Activated naive CD4-positive, alpha-beta T cell treated with anti-CD3 and anti-CD28 coated beads for 36 hours (primary cell): ENCODE measurements at places on chromosomes 4 and X.
A peak's percentile ranks its signal among the peaks of the same experiment; 100 is the strongest.

- H3K27ac ChIP-seq: peak overlapping the region; percentile 56
- peaks cover 44% of the 10 kb centered on the region for H3K4me1 ChIP-seq
- no peaks in the 10 kb centered on the region for H3K36me3 ChIP-seq
- peak overlapping the region; percentile 3 for H3K4me3 ChIP-seq
- DNase-seq: peak; percentile 55
- no peaks in the 10 kb centered on the region for H3K27me3 ChIP-seq
Measured at GRCh38 chr4:183430317-183430993, 14.0 kb upstream of the CDKN2AIP start.

DNA sequence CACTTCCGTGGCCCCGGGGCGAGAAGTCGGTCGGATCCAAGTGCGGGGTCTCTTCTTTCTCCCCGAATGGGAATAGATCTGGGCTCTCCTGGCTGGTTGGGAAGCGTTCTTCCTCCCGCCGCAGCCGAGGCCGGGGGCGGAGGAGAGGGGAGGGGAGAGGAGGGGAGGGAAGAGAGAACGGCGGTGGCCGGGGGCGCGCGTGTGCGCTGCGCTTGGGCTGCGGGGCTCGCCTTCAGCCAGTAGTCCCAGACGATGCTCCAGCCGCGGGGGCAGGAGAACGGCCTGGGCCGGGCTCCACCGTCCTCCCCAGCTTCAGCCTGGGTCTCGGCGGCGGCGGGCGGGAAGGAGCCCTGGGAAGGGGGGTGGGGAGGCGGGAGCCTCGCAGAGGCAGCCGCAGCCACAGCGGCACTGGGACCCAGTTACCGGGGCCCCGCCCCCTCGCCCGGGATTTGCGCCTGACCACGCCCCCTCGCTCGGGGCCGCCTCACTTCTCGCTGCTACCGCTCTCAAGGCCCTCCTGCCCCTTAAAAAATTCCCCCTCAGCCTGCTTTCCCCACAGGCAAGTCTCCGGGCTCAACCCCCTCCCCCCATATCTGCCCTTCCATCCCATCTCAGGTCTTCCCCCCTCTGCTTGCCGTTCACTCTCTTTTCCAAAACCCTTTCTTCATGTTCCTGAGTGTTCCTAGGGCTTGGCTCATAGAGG, at the start of gene FGD1:
TSS of gene FGD1 (minus strand) at position 421 of the 703 bp plus-strand sequence. CDS start 802 bp downstream, outside the sequence.
- H3K4me1 ChIP-seq: peaks cover 1% of the 10 kb centered on the region
- no peak within 1 kb of the TSS for H3K27ac ChIP-seq
- peak within 1 kb of the TSS; percentile 66 for H3K4me3 ChIP-seq

DNA sequence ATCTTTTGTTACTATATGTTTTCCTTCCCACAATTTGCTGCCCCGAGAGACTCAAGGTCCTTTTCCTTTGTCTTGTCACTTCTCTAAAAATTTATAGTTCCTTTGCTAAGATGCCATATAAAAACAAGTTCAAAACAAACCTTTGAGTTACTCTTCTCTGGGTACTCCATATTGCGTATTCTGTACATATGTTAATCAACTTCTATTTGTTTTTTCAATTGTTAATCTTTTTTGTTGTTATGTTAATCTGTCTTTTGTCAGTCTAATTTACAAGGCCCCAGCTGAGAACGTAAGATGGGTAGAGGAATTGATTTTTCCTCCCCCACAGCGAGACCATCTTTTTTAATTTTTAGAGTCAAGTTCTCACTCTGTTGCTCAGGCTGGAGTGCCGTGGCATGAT, 7.2 kb upstream of the PPEF2 start:
- no peak for DNase-seq
- H3K4me1 ChIP-seq: no peaks in the 10 kb centered on the region
- H3K4me3 ChIP-seq: no peak overlapping the region
- H3K36me3 ChIP-seq: peaks cover 27% of the 10 kb centered on the region

DNA sequence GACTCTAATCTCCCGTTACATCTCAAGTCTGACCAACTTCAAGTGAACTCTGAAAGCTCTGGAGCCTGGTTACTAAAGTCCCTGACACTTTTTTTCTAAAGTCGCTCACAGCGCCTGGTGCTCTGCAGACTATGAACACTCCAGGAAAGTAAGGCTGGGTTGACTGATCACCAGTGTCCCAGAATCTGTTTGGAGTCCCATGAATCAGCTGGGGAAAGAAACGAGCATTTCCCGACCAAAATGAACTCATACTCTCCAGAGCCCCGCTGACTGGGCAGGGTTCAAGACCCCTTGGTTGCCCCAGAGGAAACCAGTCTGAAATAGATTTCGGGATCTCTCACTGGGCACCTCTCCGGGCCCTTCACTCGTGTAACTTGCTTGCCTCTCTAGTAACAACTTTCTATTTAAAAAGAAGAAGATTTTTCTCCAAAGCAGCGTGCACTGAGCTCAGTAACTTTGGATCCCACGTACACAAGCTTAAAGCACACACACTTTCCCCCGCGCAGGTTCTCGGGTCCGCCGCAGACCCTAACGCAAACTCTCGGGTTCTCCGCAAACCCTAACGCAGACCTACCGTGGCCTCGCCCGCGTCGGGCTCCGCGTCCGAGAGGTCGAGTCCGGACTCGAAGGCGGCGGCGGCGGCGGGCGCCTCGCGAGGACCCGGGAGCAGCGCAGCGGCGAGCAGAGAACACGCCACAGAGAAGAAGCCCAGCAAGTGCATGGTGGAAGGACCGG, 964 bp downstream of the VEGFC start:
- H3K36me3 ChIP-seq: no peaks in the 10 kb centered on the region
- H3K27ac ChIP-seq: no peak overlapping the region
- no peak for DNase-seq
- H3K4me3 ChIP-seq: peak overlapping the region; percentile 6
- H3K4me1 ChIP-seq: peaks cover 5% of the 10 kb centered on the region

DNA sequence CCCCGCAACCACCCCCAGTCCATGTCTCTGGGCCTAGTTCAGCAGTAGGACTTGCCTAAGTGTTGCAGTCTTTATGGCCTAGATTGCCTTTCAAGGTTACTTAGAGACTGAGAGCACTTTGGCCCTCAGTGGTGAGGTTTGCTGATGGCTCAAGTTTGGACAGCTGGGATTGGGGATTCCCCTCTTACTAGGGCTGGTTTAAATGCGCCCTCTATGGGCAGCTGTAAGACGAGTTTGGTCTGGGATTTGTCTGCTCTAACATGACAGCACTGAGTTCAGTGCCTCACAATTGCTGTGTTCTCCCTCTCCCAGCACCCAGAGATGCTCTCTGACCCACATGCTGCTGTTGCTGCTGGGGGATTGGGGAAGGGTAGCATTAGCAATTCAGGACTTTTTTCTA, 23.1 kb downstream of the DACH2 start:
- peaks cover 10% of the 10 kb centered on the region for H3K27me3 ChIP-seq
- H3K36me3 ChIP-seq: no peaks in the 10 kb centered on the region
- H3K4me1 ChIP-seq: no peaks in the 10 kb centered on the region
- no peak overlapping the region for H3K27ac ChIP-seq
- DNase-seq: no peak
- no peak overlapping the region for H3K4me3 ChIP-seq

DNA sequence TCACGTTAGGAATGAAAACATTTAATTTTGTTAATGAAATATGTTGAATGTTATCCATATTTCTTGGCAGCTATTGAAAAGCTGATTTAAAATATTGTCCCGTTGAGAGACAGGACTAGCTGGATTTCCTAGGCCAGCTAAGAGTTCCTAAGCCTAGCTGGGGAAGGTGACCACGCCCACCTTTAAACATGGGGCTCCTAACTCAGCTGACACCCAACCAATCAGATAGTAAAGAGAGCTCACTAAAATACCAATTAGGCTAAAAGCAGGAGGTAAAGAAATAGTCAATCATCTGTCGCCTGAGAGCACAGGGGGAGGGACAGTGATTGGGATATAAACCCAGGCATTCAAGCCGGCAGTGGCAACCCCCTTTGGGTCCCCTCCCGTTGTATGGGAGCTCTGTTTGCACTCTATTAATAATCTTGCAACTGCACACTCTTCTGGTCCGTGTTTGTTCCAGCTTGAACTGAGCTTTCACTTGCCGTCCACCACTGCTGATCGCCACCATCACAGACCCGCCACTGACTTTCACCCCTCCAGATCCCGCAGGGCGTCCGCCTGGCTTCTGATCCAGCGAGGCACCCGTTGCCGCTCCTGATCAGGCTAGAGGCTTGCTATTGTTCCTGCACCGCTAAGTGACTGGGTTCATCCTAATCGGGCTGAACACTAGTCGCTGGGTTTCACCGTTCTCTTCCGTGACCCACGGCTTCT, 308.9 kb downstream of the GLUD2 start:
- no peaks in the 10 kb centered on the region for H3K27me3 ChIP-seq
- DNase-seq: no peak
- no peaks in the 10 kb centered on the region for H3K36me3 ChIP-seq
- H3K27ac ChIP-seq: no peak overlapping the region

DNA sequence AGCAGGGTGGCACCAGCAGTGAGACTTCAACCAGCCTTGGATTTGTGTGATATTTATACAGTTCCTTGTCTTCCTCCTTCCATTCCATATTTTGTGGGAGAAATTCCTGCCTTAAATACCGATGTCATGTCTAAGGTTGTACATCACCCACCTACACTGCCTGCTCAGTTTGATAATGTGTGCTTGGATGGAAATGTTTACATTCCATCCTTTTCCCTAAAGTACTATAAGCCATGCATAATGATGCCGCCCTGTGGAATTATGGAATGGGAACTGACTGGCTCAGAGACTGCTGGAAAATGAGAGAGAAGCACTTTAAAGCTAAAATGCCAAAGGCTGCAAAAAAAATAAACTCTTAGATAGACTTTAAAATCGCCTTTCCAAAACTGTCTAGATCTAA, 11.3 kb upstream of the GLUD2 start:
- DNase-seq: no peak
- peaks cover 4% of the 10 kb centered on the region for H3K27me3 ChIP-seq
- H3K4me1 ChIP-seq: no peaks in the 10 kb centered on the region
- H3K36me3 ChIP-seq: no peaks in the 10 kb centered on the region
- no peak overlapping the region for H3K27ac ChIP-seq

DNA sequence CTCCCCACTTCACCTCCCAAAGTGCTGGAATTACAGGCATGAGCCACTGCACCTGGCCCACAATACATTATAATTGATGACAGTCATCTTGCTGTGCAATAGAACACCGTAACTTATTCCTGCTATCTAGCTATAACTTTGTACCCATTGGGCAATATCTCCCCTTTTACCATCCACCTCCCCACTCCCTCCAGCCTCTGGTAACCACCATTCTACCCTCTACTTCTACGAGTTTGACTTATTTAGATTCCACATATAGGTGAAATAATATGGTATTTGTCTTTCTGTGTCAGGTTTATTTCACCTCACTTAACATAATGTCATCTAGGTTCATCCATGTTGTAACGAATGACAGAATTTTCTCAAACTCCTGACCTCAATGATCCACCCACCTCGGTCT, 8.2 kb upstream of the TEX11 start:
- H3K27me3 ChIP-seq: no peaks in the 10 kb centered on the region
- H3K4me1 ChIP-seq: no peaks in the 10 kb centered on the region
- H3K36me3 ChIP-seq: no peaks in the 10 kb centered on the region

GRCh38 chr4:55706541-55706940, 70.4 kb upstream of the NMU start:
- H3K27me3 ChIP-seq: peaks cover 5% of the 10 kb centered on the region
- no peak for DNase-seq
- no peaks in the 10 kb centered on the region for H3K36me3 ChIP-seq
- H3K4me1 ChIP-seq: no peaks in the 10 kb centered on the region

DNA sequence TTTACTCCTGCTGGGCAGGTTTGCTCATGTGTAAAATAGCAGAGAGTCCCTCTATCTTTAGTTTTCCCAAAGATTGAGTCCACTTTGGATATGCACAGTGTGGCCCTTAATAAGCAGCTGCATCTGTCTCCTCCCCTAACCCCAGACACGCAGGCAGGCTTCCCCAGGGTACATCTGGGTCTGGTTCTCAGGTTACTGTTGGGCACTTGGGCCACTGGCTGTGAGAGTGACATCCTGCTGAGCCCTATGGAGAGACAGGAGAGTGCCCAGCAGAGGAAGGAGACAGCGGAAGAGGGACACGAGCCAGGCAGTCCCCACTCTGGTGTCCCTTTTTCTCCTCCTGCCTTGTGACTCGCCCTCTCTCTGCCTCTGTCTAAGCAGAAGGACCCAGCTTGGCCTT, 16.0 kb downstream of the XK start:
- H3K4me1 ChIP-seq: no peaks in the 10 kb centered on the region
- no peak overlapping the region for H3K27ac ChIP-seq
- no peak for DNase-seq
- no peak overlapping the region for H3K4me3 ChIP-seq
- no peaks in the 10 kb centered on the region for H3K36me3 ChIP-seq

DNA sequence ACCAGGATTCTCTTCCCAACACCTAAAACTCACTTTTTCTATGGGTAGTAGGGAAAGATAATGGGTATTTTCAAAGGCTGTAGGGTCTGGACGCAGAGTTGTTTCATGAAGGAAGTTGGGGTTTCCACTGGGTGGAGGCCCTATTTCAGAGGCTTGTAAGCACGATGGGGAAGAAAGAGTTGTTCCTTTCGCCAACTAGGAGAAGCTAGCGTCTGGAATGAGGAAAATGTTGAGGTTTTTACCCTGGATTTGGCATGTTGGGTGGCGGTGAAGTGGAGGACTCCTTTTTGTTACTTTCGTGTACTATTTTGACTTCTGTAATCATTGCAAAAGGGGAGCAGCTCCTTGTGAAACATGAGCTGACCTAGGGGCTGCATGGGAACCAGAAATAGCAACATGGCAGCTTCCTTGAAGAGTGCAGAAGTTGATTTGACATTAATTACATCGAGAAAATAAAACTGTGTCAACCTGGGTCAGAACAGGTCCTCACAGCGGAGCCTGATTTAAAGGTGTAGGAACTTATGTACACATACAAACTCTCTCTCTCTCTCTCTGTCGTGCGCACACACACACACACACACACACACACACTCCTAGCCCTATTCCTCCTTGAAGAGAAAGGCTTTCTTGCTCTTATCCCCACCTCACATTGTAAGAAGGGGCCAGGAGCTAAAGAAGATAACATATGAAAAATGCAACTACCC, 19.1 kb downstream of the VSIG4 start:
- H3K36me3 ChIP-seq: no peaks in the 10 kb centered on the region
- no peaks in the 10 kb centered on the region for H3K27me3 ChIP-seq
- no peak overlapping the region for H3K27ac ChIP-seq
- H3K4me3 ChIP-seq: no peak overlapping the region

- H3K4me1 ChIP-seq: peaks cover 1% of the 10 kb centered on the region
- H3K27ac ChIP-seq: no peak overlapping the region
- H3K27me3 ChIP-seq: no peaks in the 10 kb centered on the region
- DNase-seq: no peak
- no peak overlapping the region for H3K4me3 ChIP-seq
Measured at GRCh38 chrX:129634541-129634940, 20.2 kb downstream of the APLN start.

DNA sequence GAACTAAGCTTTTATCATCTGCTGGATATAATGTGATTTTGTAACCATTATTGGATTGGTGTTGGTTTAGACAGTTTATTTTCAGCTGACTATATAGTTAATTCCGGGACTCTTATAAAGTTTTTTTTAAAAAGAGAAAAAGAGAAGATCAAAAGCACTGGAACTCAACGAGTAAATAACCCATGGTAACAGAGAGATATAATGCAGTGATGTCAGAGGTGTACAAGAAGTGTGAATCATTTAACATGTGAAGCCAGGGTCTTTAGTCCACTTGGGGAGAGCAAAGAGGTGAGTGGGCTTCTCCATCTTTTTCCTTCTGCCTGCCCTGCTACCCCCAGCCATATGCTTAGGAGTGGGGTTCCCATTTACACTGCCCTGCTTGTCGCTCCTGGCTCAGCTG, 3.2 kb downstream of the TMEM165 start:
- peak overlapping the region; percentile 90 for H3K4me3 ChIP-seq
- H3K4me1 ChIP-seq: peaks cover 53% of the 10 kb centered on the region
- H3K27ac ChIP-seq: peak overlapping the region; percentile 63
- peaks cover 36% of the 10 kb centered on the region for H3K36me3 ChIP-seq
